H54 (cell line): ENCODE measurements at places on chromosomes 2 and 18.

- DNase-seq: no peak
Measured at GRCh38 chr2:73998933-73999332, 14.2 kb downstream of the TET3 start.

- DNase-seq: no peak
Measured at GRCh38 chr2:186976329-186976728, 127.4 kb upstream of the ZSWIM2 start.

GRCh38 chr2:135546436-135546835 lies 15.2 kb downstream of the R3HDM1 start:
- no peak for DNase-seq

DNA sequence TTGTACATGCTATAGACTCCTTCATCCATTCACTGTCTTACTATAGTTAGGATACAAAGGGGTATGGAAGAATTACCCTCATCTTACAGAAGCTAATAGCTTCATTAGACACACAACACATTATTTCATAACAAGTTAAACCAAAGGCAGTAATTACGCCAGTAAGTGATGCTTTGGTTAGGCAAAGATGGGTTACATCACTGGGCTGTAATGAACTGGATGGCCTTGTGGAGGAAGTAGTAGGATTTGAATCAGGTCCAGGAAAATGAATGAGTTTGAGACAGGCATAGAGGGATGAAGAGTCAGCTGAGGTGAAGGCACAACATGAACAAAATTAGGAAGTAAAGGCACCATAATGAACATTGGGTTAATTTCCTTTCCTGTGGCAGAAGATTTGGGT lies 80.1 kb downstream of the SOCS6 start:
- no peak for DNase-seq

DNA sequence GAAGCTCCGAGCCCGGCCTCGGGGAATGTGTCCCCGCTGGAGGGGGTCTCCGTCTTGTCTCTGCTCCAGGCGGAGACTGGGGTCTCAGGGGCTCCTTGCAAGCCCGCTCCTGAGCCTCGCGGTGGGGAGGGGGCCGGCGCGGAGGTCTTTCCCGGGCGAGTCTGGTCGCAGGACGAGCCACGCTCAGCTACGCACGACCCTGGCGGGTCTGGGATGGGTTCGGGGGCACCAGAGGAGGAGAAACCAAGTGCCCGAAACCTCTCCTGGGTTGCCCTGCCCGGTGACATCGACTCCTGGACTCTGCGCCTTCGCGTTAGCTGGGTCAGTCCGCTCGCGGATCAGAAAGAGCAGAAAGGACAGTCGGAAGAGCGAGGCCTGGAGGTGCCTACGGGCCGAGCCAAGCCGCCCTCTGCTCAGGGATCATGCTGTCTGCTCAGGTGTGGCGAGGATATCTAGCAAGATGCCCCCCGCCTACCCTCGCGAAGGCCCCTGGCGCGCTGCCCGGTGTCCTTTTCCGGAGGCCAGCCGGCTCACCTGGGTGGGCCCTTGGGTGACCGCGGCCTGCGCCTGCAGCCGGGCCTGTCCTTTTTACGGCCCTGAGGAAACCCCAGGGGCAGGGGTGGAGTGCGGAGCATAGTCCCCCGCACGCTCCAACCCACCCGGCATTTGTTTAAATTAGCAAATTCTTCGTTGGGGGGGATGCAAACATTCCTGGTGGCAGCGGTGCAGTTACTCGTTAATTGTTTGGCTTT lies 58.7 kb downstream of the SNORC start:
- DNase-seq: no peak

- no peak for DNase-seq
Measured at GRCh38 chr18:55031979-55032378, 72.7 kb upstream of the CCDC68 start.

DNA sequence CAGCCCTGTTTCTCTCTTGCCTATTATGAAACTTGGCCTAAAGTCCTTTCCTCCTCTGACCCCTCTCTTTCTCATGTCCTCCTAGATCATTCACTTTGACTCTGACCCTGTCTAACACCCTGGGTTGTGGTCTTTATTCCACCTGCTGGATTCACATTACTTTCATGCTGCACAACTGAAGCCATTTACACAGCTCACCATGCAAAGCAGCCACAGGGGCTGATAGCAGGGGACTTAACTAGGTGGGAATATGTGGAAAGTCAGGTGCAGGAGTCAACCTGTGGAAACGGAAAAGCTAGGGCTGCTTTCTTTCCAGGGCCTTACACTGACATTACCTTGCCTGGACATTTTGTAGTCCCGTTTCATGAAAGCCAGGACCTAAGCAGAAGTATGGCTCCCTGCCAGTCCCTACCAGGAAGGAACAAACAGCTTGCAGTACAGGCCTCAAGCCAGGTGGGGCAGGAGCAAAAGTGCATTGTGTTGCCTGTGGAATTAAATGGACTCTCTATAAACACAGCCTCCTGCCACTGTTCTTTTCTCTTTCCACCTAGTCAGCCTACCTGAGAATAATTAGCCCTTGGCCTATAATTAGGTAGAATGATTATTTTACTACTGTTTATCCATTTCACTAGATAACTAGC lies 11.8 kb downstream of the MAPRE3 start:
- DNase-seq: no peak

DNA sequence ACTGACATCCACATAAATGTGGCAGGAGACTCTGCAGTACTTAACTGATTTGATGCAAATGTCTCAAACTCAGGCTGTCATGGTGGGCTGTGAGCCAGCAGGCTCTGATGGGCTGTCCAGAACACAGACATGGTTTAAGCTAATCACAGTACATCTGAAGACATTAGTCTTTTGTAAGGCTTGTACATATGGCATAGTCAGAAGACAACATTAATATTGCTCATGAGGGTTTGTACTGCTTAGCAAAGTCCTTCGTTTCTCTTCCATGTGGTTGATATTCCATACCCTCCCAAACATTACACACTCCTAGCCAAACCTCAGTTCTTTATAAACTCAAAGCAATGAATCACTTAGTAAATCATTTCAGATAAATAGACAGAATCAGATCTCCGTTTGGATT lies 330.6 kb downstream of the RND3 start:
- no peak for DNase-seq

DNA sequence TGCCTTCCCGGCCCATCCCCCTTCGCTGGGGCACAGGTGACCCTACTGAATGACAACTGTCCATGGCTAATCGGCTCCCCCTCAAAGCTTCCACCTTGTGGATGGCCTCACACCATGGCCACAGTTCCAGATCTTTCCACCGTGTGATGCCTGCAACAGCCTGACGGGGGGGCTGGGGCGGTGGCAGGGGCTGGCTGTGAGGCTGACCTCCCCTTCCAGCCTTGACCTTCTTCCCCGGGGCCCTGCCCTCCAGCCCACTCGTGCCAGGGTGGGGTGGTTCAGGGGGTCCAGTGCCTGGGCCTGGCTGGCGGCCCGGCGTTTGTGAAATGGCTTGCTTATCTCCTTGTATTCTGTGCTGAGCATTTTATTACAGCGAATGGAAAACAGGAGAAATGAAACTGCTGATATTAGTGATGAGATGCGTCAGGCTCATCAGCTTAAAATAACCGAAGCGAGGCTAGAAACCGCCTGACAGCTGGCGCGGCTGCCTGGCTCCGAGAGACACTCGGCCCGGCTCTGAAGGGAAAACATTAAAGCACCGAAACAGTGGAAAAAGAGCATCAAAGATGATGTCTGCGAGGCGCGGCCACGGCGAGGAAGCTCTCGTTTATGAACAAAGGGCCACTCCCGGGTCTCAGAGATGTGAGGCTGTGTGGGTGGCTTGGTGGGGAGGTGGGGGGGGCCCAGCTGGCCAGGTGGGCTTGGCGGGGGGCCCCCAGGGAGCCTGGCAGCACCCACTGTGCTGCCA lies 916 bp upstream of the PDCD1 start:
- no peak for DNase-seq

DNA sequence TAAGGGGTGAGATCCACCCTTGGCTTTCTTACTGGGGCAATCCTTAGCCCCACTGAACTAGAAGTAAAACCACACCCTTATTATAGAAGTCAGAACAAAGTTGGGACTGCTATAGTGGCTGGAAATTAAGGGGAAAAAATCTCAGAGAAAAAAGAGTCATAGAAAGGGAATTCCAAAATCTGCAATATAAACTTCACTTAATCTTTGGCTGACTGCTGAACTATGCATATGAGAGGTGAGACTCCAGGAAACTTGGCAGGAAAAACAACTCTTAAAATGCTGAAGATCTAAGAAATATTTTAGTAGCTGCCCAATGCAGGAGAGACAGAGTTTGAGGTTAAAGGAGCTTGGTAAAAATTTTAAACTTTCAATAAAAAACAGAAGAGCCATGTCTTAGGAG lies 201.8 kb upstream of the FN1 start:
- DNase-seq: no peak

DNA sequence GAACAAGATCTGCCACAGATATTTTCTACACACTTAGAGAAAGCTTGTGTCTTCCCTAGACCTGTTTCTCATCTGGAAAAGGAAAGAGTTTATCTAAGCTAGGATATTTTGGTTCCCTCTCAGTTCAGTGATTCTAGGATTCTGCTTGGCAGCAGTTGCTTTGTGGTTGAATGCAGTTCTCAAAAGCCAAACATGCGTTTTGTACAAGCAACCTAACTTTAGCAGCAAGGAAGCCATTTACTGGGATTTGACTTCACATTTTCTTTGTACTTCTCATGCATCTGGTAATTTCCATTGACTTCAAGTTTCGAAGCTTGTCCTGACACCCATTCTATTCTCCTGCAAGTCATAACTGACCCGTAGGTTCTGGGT lies 33.3 kb downstream of the VSNL1 start:
- no peak for DNase-seq

GRCh38 chr2:11305338-11305737 lies 39.1 kb downstream of the ROCK2 start:
- no peak for DNase-seq

- DNase-seq: no peak
Measured at GRCh38 chr2:222862106-222862908, 1.5 kb downstream of the ACSL3 start.

- DNase-seq: no peak
Measured at GRCh38 chr18:51425889-51426288, 228.4 kb upstream of the MEX3C start.

DNA sequence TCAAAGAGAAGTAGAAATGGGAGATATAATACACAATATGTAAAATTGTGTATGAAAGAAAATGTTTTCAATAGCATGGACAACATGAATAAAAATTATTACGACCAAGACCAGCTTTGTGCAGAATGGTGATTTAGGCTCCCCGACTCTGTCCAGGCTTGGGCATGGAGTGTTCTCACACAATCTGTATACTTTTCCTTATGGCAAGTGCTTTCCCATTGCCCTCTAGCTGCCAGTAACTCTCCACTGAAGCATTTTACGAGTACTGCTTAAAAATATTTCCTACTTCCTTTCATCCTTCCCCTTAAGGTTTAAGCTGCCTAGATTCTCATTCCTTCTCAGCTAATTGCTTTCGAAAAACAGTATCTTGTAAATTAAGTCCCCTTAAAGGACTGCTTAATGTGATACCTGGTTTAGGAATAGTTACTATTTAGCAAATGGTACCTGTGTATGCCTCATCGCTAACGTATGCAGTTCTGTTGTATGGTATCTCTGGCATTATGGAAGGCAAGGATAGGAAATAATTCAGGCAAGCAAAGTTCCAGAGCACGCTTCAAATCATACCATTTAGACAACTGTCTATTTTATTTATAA lies 714.6 kb downstream of the ERBB4 start:
- no peak for DNase-seq

DNA sequence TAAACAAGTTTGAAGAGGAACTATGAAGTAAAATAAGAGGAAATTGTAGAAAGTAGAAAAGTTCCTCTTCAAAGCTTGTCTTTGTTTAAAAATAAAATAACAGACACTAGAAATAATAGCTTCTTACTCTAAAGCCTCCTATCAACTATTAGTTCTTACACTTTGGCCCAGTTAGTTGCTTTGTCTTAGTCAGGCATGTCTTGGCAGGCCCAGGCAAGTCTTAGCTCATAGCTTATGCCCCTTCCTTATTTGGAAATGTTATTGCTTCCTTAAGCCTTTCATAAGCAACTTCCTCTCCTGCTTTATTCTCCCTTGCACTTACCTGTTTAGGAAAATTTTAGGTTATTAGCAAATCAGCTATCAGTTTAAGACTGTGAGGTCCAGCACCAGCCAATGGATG lies 950.6 kb upstream of the LRATD1 start:
- DNase-seq: no peak
